ENCODE measurements at places on chromosomes 1 and 21.

DNA sequence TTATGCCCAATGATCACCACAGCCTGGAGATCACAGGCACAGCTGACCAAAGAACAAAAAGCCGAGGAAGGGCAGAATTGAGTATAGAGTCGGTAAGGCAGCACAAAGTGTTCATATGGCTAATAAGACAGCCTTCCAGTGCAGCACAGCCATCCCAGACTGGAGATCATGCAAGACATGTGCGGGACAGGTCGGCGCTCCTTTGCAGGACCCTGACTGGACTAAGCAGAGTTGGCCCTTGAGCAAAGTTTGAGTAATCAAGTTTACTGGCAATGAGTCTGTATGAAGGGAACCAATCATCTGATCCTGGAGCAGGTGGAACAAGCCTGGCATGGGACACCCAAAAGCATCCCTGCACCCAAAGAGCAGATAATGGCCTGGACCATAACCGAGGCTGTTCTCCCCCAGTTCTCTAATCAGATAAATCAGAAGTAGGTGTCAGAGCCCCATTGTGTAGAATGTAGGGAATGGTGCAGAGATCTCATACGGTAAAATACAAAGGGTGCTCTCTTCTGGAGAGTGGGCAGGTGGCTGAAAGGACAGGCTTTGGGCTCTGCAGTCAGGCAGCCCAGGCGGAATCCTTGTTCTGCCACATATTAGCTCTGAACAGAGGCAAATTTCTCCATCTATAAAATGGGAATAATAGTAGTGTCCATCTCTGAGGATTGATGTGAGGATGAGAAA is 10.7 kb upstream of the DNASE2B start:
- no peak for DNase-seq

DNA sequence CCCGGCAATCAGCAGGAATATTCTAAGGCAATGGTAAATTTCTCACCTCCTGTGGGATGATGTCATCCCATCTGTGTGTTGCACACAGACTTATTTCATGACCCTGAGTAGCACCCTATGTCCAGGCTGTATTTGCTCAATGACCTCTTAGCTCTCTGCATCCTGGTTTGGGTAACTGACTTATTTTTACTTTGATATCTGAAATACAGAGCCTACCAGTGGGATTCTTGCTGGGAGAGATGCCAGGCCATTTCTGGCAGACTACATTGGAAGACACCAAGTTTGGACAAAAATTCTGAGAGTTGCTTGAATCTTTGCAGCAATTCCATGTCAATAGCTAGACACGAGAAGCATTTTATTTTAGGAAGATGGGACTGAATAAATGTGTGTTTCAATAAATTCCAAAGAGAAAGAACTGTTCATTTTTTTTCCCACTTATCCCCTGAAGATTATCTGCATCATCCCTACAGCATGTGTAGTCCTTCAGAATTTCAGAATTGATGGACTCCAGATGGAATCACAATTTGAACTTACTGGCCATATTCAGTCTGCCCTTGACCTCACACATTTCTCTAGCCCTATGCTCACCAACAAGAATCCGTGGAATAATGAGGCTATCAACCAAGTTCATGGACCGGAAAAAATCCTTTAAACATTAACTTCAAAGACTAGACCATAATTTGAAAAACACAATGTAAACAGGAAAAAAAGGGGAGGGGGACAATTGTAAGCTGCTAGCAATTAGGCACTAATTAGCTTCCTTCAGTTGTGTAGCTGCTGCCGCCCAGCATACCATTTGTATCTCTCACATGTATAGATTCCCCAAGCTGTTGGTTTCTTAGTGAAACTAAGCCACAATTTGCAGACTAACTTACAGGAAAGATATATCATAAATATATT is 226.5 kb downstream of the HMCN1 start:
- peak; percentile 35 for DNase-seq

- no peak for DNase-seq
Measured at GRCh38 chr1:41661428-41662060, 177.1 kb upstream of the EDN2 start.

DNA sequence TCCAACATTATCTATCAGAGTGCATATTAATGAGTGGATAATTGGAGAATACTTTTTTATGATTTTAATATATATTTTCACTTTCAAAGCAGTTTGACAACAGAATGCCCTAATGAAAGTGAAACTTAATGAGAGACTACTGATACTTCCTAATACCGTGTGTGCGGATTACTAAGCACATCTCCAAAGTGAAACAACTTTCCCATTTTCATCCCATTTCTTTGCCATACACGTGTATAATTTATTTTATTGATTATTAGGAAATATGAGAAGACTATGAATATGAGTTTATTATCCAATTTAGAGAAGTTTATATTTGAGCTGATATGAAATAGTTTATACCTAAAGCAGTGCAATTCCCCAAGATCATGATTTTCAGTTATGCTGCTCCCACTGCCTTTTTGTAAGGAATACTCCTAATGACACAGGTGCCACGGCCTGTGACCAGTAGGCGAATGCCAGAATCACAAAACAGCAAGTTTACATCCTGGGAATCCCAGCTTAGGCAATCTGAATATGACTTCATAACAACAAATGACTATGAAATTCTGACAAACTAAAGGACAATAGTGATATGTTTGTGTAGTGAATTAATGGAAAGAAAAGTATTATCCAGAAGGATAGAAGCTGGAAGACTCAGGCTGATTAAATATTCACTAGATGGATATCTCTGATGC is 202.9 kb downstream of the NCAM2 start:
- DNase-seq, result peak; percentile 30

- peak; percentile 65 for DNase-seq
Measured at GRCh38 chr1:171801487-171801891, 20.0 kb downstream of the METTL13 start.

DNA sequence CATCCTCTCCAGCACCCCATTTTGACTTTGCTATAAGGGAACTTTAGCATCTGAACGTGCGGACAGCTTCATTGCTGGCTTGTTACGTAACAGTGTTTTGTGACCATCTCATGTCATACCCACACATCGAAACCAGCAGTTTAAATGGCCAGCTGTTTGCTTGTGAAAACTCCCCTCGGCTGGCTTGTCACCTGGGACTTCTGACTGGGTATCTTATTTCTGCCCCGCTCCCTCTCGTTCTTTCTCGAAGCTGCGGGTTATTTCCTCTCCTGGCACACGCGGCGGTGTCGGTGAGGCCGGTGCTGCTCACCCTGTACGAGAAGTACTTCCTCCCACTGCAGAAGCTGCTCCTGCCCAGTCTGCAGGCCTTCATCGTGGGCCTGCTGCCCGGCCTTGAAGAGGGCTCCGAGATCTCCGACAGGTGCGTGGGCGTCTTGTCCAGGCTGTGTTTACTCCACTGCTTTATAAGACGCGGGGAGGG is 43.5 kb downstream of the DOP1B start:
- no peak for DNase-seq

DNA sequence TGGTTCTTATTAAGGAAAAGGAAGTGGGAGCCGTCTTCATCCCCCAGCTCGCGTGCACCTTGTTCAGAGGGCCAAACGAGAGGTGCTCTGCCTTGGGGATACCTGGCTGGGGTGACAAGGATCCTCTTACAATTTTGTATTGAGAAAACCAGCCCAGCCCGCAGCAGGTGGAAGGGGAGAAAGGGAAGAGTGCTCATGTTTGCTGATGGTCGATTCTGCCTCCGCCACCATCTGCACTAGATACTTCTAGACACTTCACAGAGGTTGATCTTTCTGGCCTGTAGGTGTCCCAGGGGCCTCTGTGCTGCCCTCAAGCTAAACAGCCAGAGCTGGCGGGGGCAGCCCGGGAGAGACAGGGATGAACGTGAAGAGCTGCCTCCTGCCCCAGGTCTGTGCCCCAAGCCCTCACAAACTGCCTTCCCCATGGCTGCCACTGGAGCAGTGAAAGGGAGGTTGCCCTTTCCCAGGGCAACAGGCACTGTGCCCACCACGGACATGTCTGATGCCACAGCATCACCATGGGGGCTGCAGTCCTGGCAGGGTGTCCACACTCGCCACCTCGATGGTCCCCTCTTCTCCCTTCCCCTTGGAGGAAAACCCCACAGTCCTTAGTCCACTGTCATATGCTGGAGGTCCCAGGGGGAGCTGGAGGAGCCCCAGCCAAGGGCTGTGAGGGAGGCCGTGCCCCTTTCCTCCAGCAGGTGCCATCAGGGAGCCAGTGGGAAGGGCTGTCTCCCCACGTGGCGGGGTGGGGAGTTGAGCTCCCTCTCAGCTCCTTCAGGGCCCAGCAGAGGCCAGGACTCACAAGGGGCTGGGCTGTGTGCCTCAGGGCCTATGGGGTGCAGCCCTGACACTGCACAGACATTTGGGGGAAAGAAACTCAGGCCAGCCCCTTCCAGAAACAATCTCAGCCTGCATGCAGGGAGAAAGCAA is 8.1 kb downstream of the ADPRS start:
- no peak for DNase-seq

DNA sequence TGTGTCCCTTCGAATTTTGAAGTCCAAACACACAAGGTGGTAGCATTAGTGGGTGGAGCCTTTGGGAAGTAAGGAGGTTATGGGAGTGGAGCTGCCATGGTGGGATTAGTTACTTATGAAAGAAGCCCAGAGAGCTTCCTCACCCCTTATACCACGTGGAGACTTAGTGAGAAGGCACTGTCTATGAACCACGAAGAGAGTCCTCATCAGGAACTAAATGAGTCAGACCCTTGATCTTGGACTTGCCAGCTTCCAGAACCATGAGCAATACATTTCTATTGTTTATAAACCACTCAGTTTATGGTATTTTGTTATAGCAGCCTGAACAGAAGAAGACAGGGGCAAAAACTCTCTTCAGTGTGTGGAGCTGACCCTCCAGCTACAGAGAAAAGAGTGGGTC is 259.3 kb upstream of the AJAP1 start:
- peak; percentile 55 for DNase-seq

GRCh38 chr1:21264898-21265297 is 25.4 kb downstream of the ECE1 start:
- peak; percentile 46 for DNase-seq

DNA sequence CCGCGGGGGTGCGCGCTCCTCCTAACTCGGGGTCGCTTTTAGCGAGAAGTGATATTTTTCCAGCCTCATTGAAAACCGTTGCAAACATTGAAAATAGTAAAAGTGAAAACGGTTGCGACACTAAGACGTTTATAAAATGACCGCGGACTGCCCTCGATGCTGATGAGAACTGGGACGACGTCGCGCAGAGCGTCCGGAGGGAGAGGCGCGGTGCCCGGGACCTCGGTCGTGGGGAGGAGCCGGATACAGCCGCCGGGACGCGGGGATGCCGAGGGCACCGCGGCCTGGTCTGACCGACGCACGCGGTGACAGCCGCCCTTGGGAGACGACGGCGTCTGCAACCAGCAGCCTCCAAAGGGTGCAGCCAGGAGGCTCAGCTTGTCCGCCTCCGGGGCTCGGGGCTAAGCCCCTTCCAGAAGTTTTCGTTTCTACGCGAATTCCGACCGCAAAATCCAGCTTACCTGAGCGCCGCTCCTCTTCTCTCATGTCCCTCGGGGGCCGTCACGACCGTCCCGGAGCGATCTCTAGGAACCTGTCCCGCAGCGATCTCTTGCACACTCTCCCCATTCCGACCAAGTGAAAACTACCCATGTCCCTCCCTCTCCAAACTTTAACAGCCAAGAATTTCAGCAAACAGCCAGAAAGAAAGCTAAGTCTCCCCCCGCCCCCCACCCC is 144.4 kb upstream of the ETS2 start:
- peak; percentile 24 for DNase-seq

DNA sequence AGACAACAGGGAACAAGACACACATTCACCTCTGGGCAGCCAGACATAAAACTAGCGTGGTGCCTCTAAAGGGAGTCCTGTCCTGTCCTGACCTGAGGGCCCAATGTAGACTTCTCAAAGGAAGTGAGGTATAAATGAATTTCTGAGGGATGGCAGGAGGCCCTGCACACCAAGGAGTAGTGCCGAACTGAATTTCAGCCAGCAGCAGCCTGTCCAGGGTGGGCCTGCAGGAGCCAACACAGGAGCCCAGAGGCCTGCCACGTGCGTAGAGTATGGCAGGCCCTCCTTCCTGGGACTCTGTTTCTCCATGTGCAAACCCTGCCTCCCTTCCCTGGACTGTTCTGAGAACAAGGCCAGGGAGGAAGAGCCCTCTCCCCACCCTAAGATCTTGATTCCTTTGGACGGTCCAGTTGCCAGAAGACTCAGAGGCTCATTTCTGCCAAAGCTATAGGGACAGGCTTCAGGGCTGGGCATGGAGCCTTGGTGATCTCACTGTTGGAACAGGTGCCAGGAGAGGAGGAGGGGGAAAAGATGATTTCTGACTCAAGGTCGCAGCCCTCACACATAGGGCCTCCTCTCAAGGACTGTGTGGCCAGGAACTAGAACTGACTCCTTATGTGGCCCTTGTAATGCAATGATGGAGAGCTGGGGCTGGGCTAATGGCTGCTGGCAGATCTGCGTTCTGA is 1.8 kb upstream of the FABP3 start:
- DNase-seq, result peak; percentile 83

- DNase-seq, result no peak
Measured at GRCh38 chr1:56436912-56437417, 142.4 kb downstream of the PLPP3 start.

DNA sequence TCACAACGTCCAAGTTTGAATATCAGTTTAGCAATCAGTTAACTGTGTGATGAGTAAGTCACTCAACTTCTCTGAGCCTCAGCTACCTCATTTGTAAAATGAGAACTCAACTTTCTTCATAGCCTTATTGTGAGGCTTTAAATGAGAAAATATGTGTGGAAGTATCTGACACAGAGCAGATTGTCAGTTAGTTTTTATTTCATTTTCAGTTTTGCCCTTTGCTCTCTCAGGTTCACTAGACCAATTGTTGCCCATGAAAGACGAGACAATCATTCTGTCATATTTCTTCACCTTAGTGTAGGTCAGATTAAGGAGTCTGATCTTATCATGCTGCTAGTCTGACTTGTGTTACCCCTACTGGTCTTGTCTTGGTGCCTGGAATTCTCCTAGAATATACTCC is 232.8 kb upstream of the PTBP2 start:
- no peak for DNase-seq

GRCh38 chr1:169186106-169186505 is 79.6 kb downstream of the ATP1B1 start:
- peak; percentile 17 for DNase-seq

DNA sequence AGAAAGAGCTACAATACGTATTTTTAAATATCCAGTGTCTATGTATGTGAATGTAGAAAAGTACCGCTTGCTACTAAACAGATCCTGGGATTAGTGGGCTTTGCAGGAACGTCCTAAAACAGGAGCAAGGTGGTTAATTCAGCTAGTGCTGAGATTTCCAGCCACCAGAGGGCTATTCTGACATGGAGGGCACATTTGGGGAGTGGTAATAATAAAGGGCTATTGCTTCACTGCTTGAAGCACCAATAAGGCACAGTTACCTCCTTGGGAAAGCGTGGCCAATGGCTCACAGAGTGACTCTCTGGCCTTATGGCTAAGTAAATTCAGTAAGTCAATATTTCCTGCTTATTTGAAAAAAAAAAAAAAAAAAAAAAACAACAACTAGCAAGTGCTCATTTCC is 152.4 kb downstream of the GABPA start:
- DNase-seq, result peak; percentile 9

- DNase-seq, result no peak
Measured at GRCh38 chr1:8419861-8420260, 101.9 kb downstream of the SLC45A1 start.

- DNase-seq, result no peak
Measured at GRCh38 chr1:74592580-74593355, 80.4 kb upstream of the LRRC53 start.

All from fibroblast of lung (primary cell).